ENCODE measurements at places on chromosomes 13 and 19.

DNA sequence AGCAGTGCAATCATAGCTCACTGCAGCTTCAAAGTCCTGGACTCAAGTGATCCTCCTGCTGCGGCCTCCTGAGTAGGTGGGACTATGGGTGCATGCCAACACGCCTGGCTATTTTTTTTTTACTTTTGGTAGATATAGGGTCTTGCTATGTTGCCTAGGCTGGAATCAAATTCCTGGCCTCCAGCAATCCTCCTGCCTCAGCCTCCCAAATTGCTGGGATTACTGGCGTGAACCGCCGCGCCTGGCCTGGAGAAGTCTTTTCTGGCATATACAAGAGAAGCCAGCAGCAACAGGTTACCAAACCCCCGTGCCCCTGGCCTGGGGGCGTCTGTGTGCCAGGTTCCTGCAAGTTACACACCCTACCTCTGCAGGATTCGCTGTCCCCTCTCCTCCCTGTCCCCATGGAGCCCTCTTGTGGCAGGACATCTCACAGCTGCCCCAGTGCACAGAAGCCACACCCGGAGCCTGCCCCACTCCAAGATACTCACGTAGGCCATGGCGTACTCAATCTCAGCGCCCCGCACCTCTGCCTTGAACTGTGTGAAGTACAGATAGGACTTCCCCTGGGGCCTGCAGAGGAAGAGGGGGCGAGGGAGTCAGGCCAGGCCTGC lies 9.9 kb downstream of the MYDGF start:
- peak; percentile 76 for DNase-seq

DNA sequence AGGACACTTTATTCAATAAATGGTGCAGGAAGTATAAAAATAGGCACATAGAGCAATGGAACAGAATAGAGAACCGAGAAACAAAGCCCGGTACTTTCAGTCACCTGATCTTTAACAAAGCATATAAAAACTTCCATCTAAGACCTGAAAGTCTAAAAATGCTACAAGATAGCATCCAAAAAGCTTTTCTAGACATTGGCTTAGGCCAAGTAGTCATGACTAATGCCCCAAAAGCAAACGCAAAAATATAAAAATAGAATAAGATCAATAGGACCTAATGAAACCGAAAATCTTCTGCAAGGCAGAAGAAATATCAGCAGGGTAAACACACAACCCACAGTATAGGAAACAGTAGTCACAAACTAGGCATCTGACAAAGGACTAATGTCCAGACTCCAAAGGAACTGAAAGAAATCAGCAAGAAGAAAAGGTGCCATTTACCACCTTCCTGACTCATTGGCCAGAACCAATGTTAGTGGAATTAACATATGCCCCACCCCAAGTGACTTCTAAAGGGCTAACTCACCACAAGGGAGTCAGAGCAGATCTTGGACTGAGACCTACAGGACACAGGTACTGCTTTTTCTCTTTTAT lies 40.8 kb upstream of the CEACAM21 start:
- DNase-seq, result no peak

GRCh38 chr13:113129921-113130750 lies 7.5 kb downstream of the F10 start:
- peak; percentile 45 for DNase-seq

DNA sequence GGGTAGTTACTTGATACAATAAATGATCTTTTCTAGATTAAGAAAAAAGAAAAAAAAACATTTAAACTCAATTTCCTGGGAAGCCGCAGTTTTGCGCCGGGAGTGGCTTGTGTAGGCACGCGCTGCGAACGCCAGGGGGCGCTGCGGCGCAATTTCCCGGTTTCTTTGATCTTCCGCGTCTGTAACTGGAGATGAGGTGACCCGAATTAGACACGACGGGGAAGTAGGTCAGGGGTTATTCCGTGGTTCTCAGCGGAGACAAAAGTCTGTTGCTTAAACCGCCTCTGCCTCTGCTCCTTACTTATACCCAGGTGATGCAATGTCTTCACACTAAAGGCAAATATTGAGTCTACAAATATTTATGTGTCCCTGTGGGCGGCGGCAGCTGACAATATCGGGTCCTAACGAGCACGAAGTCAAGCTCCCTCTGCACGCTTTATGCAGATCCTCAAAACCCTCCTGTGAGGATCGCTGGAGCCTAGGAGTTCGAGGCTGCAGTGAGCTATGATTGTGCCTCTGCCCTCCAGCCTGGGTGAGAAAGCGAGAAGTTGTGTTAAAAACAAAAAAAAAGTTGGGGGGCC lies 15.2 kb downstream of the STXBP2 start:
- DNase-seq, result peak; percentile 85
